Heart left ventricle (tissue), 16 donors: ENCODE measurements at places on chromosomes 2 and 18. TPM values are rescaled to one million over a fixed set of nuclear protein-coding genes. Genes with fewer than 3 reads are reported as not detected.

GRCh38 chr18:3923750-3924149 is 473.8 kb downstream of the TGIF1 start:
- no peak for DNase-seq
- H3K27ac ChIP-seq: no peak overlapping the region
- no peak overlapping the region for H3K4me3 ChIP-seq
- no peaks in the 10 kb centered on the region for H3K4me1 ChIP-seq
- no peaks in the 10 kb centered on the region for H3K36me3 ChIP-seq

DNA sequence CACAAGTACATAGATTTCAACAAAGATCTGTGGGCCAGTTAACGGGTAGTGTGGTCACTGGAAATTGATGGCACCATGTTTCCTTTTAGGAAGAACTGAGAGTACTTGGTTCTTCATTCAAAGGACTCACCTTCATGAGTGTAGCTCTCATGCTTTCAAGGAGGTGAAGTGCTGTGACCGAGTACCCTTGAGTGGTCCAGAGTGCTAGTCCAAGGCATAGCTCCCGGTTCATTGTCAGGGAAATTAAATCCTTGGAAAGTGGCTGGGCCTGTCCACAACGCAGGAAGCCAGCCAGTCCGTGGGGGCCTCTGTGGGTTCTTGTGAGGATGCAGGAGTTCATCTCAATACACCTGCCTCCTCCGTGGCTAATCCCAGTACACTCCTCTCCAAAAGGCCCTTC is 295.1 kb downstream of the GALR1 start:
- H3K36me3 ChIP-seq: no peaks in the 10 kb centered on the region
- no peak for DNase-seq
- no peaks in the 10 kb centered on the region for H3K4me1 ChIP-seq

DNA sequence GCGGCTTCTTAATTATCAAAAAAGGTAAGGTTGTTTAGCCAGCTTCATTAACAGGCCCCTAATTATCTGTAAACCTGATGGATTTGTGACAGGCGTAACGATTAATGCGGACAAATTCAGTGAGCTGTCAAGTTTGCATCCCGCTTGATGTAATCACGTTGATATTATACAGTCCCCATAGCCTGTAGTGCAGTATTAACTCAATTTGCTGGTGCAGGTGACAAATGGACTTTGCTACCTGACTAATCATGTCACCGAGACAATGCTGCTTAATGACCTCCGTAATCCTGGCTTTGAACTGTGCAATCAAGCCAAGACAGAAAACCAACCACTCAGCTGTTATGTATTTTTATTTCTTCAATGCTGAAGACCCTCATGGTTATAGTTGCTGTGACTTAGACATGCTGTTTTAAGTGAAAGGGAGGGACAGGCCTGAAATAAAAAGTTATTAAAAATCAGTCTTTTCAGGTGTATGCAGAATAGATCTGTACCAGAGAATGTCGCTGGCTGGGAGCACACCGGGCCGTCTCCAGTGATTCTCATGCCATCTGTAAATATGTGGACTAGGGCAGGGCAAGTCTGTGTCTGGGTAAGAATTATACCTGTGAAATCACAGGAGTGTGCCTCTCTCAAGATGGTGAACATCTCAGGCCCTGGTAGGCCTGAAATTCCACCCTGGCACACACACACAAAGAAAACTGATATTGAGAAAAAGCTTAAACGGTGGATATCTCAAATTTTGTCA is 4.3 kb downstream of the TSHZ1 start:
- H3K4me3 ChIP-seq: no peak overlapping the region
- no peaks in the 10 kb centered on the region for H3K36me3 ChIP-seq
- no peak for DNase-seq

GRCh38 chr18:79942211-79942610 is 9.2 kb downstream of the SLC66A2 start:
- no peak overlapping the region for H3K4me3 ChIP-seq
- no peaks in the 10 kb centered on the region for H3K36me3 ChIP-seq
- no peak overlapping the region for H3K27ac ChIP-seq
- H3K4me1 ChIP-seq: peaks cover 24% of the 10 kb centered on the region

The SNTG2 gene
- polyA plus RNA-seq: 0.65 TPM

The CRYGD gene
- not detected for polyA plus RNA-seq

The ANKRD30BL gene
- polyA plus RNA-seq: not detected

The LYPD6 gene
- polyA plus RNA-seq: 0.04 TPM

The MYOM1 gene
- 112 TPM for polyA plus RNA-seq

The KCNS3 gene
- 1.0 TPM for polyA plus RNA-seq
